DMS153 (cell line): ENCODE measurements at places on chromosomes 5 and 9.

- no peak for DNase-seq
Measured at GRCh38 chr5:158922816-158923215, 176.9 kb downstream of the EBF1 start.

DNA sequence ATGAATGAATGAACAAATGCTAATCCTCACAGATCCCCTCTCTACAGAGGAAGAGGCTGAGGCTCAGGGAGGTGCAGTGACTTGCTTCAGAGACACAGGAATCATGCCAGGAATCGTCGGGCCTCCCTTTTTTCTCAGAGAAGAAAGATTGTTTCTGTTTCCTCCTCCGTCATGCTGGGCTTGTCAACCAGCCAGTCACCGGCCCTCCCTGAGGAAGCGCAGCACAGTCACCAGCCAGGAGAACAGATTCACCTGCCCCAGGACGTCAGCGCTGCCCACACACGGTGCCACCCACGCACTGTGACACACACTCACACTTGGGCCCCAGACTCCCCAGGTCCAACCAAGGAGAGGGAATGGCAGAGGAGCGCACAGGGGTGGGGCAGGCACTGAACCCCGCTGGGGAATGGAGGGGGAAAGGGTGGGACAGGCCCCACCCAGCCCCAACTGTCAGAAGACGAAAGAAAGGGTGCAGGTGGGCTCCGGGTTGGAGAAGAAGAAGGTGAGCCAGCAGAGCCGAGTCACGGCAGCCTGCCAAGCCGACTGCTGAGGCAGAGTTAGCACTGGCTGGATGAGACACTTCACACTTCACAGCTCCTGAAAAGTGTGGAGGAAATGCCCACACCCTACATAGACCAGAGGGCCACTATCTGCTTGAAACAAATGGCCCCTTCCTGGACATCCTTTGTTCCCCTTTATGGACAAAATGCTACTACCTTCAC is 13.8 kb upstream of the ERGIC1 start:
- DNase-seq: no peak

GRCh38 chr5:58239731-58240130 is 220.2 kb downstream of the PLK2 start:
- DNase-seq: no peak

- no peak for DNase-seq
Measured at GRCh38 chr9:107548298-107549142, 59.0 kb upstream of the KLF4 start.

GRCh38 chr5:168159425-168159824 is 132.0 kb upstream of the WWC1 start:
- peak; percentile 63 for DNase-seq

- DNase-seq: no peak
Measured at GRCh38 chr5:18652404-18653215, 1018.4 kb downstream of the TAF11L14 start.

DNA sequence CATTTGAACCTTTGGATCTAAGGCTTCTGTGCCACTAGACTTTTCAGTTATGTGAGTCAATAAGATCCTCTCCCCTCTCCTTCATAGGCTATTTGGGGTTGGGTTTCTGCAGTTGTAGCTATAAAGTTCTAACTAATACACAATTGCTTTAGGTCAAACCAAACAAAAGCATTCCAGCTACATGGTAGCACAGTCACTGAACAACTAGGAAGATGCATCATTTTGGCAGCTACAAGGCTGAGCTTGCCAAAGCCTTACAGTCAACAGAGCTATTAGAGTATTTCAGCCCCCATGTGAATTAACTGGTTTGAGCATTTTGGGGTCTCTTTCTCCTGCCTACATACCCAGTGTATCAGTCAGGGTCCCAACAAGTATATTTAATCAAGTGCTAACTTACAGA is 234.6 kb downstream of the ZNF608 start:
- no peak for DNase-seq

DNA sequence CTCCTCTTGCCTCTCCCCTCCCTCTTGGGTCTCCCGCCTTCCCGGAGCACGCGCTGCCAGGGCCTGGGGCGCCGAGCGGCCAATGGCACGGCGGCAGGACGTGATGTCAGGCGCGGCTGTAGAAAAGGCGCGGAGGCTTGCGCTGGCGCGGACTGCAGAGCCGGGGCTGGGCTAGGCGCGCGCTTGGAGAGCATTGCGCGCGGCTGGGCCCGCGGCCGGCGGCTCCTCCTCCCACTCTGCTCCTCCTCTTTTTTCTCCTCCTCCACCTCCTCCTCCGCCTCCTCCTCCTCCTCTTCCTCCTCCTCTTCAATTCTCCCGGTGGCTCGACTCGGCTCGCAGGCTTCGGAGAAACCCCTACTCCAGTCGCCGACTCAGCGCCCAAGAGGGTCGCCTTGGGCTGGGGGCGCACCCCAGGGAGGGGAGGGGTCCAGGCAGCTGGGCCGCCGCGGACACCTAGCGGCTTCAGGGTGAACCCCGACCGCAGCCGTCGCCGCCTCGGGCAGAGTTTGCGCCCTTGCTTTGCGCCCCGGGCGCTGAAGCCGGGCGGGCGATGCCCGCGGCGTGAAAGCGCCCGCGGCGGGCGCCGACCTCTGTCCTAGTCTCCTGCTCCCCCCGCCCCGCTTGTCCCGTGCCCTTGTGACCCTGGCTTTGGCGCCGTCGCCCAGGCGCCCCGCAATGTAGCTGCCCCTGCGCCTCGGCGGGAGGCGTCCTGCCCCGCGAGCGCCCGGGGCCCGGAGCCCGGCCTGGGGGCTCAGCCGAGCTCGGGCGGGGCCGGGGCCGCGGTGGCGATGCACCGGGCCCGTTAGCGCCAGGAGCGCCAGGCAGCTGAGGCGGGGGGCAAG is at the start of gene LHX2:
Gene LHX2, plus strand, starts transcription at position 309 of the 842 bp plus-strand sequence. CDS start 581 bp downstream, outside the sequence.
- DNase-seq: peak; percentile 93

- DNase-seq: no peak
Measured at GRCh38 chr9:29214154-29214689, 1640.9 kb upstream of the C9orf72 start.
